ENCODE measurements at places on chromosomes 2 and 18. TPM values are rescaled to one million over a fixed set of nuclear protein-coding genes. Genes with fewer than 3 reads are reported as not detected.

RESP18 gene
- not detected for total RNA-seq

DNA sequence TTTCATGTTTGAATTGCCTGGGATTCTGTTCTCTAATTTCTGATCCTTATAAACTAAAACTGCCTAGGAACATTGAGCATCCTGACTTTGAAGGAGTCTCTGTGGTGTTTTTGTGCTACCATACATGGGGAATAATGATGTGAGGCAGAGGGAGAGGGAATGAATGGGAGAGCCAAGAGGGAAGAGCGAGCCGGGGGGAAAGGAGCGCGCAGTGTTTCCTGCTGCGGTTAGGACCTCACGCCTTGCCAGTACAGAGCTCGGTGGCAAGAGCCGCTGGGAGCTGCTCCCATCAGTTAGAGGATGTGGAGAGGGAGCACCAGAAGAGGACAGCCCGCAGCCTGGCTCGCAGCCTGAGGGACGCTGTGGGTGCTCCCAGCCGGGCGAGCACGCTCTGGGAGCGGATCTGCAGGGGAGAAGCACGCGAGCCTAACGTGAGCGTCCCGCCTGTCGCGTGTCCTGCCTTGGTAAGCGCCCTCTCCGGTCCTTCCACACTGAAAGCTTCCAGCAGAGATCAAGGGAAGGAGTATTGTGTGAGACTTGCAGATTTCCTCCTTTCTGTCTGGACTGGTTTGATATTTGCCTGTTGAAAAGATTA lies 114.7 kb downstream of the FAM210A start:
- no peak for DNase-seq

- no peak for DNase-seq
Observed at GRCh38 chr2:221874444-221874843, 302.3 kb upstream of the EPHA4 start.

GRCh38 chr18:70197844-70198243 lies 7.6 kb downstream of the RTTN start:
- DNase-seq = no peak

DNA sequence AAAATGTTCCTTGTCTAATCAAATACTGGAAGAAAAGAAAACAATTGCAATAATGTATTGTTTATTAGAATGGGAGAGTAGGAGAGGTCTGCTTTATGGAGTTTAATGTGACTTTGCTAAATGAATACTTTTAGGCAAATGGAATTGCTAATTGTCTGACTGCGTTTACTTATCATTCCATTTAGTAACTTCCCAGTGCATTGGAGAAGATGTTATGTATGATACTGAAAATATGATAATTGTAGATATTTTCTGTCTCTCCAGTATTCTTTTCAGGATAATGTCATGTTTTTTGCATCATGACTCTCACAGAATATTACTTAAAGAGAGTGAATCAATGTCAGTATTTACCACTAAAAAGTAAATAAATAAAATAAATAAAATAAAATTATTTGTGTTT lies 8.1 kb upstream of the ERBB4 start:
- no peak for DNase-seq

DNA sequence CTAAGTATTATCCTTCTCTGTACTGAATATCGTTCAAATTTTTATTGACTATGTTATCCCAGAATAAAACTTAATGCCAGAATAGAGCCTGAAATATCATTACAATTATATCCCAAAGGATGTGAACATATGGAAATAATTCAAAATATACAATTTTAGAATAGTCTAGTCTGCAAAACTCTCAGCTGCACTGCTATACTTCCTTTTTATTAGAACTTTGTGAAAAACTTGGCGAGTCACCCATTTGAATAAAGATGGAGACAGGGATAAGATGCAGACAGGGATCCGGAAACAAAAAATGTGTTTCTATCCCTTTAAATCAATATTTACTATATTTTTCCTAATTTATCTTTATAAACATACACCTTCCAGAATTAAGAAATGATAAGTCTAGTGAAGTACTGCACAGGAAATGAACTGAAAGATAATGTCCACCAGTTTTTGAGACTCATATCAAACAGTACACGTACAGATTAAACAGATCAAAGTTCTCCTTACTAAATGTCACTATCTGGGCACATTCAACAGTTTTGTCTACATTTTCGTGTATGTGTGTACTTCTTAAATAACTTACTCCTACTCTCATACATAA lies 107.8 kb downstream of the MEP1B start:
- DNase-seq = no peak

DCDC2C gene
- not detected for total RNA-seq

DNA sequence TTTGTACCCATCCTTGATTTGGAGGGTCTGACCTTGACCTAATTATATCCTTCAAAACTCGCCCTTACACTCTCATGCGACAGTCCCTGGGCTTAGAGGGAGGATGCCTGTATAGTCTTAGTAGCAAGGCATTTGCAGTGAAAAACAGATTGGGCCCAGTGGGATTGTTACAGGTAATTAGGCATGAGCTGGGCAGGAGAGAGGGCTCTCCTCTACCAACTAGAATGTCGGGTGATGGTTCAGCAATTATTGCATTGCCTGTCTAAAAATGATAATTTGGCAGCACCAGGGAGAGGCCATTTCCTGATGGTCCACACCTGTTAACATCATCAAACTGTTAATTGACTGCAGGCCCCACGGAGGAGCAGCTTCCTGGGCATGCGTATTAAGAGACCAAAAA lies 32.4 kb downstream of the COMMD1 start:
- no peak for DNase-seq

GRCh38 chr2:144607099-144607498 lies 87.2 kb upstream of the ZEB2 start:
- no peak for DNase-seq

SOWAHC gene
- 1.2 TPM for total RNA-seq

GRCh38 chr2:220163486-220163885 lies 536.1 kb downstream of the SLC4A3 start:
- no peak for DNase-seq

DNA sequence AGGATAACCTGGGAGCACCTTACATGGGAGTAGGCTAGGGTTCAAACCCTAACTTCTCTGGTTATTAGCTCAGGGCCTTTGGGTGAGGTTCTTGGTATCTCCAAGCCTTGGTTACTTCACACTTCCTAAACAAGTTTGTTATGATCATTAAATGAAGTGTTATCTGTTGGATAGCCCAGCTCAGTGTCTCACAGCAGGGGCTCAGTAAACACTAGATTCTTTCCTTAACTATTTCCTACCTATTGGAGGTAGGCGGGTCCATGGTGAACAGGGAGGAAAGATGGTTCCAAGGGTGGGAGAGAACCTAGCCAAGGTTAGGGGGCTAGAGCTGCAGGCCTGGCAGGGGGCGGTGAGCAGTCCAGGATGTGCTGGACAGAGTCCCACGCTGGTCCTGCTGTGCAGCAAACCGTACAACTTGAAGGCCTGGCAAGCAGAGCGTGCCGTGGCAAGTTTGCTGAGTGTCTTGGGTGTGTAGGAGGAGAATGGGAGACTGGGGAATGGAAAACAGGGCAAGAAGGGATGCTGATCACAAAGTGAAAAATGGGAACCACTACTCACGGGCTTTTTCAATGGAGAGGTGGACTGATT lies 259.1 kb downstream of the PRKCE start:
- no peak for DNase-seq

DNA sequence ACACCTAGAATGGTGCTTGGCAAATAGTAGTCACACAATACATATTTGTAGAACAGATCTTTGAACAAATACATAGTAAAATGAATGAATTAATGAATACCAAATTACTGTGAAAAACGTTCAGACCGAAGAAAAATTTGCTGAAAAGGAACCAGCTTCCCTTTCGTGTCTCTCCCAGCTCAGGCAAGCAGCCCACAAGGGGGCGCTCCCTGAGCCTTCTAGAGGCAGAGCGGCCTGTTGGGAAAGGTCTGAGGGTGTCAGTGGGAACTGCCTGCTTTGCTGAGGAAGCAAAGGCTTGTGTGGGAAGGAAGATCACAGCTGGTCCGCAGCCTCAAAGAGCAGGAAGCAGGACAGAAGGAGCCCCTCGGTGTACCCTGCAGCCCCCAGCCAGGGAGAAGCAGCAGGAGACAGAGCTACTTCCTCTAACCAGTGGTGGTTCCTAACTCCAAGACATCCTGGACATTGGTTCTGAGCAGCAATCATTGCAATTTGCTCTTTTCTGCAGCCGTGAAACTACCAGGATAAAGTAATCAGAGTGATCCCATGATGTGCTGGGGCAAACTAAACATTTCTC lies 231.1 kb downstream of the ANKRD30B start:
- DNase-seq = no peak

- DNase-seq = no peak
Observed at GRCh38 chr2:84175340-84175739, 283.7 kb downstream of the SUCLG1 start.

MSH2 gene
- 44.7 TPM for total RNA-seq

DSG1 gene
- not detected for total RNA-seq

EFR3B gene
- 0.05 TPM for total RNA-seq

DNA sequence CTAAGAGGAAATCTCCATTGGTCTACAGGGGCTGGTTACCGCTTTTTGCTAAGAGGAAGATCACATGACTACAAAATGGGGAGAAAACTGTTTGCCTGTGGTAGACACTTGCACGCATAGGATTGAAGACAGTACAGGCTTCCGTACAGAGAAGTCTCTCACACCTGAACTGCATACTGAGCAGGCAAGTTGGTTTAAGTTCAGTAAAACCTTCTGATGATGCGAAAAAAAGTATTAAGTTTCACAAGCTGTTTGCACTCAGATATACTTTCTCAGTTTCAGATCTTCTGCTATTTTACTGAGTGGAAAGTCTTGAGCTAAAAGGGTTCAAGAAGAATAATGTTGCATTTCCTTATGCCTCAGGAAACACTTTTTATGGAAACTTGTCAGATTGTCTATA lies 292.2 kb upstream of the MC4R start:
- DNase-seq = no peak

- no peak for DNase-seq
Observed at GRCh38 chr18:8943900-8944870, 158.3 kb upstream of the NDUFV2 start.

GRCh38 chr2:17401096-17401495 lies 117.1 kb downstream of the RAD51AP2 start:
- DNase-seq = no peak

- DNase-seq = no peak
Observed at GRCh38 chr18:74662622-74663021, 65.0 kb downstream of the ZNF407 start.

Data from naive thymus-derived CD4-positive, alpha-beta T cell (primary cell).